Stimulated activated CD4-positive, alpha-beta T cell treated with anti-CD3 and anti-CD28 coated beads, Interleukin-4, amount 100 ng/mL, for 1 hour (primary cell): ENCODE measurements at places on chromosomes 2 and 18.

- DNase-seq: no peak
These were observed 25.7 kb downstream of the MTHFD2 start for GRCh38 chr2:74223941-74224770.

DNA sequence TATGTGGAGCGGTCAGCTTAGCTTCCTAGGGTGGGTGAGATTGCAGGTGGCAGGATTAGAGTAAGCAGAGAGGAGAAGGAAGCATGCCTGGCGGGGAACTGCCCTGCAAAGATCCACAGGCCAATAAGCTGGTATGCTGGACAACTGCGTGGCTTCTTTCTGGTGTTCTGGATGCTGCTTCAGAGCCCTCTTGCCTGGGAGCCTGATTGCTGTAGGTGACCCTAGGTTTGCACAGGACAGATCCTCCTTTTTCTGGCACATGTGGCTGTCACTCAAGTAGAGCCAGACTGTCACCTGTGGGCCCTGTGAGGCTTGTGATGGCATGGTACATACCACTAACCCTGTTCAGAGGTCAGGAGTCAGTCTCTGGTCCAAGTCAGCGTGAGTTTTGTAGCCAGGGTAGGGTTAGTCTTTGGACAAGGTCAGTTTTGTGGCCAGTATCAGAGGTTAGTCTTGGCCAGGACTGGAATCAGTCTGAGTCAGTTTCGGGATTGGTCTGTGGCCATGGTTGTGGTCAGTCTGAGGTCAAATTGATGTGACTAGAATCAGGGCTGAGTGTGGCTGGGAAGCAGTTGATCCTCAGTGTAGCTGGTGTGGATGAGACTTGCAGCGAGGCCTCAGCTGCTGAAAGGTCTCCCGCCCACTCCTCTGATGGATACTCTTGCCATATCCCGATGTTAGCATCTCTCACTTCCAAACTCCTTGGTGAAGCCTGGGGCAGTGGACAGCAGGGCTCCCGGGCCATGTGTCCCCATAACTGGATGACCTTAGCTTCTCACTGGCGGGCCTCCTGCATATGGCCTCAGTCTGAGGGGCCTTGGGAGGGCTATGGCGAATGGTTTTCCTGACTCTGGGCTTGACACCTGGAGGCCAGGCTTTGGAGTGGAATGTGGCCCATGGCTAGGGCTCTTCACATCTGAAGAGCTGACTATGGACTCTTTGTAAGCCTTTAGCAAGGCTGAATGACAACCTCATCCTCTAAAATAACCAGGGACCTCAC is 260.5 kb downstream of the DYSF start:
- DNase-seq: no peak

DNA sequence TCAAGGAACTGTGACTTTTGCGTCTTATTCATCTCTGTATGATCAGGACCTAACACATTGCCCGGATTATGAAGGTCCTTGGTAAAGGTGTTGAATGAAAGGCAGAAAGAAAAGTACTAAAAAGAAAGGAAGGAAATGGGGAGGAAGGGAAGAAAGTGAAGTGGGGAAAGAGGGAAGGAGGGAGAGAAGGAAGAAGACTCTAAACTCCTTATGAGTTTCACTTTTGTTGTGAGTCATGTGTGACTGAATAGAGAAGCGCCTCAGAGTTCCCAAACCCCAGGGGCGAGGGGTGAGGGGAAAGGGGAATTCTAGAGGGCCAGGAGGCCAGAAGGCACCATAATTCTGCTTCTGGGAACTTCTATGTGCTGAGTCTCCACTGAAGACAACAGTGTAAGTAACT is 30.9 kb upstream of the OSBPL6 start:
- DNase-seq: no peak

GRCh38 chr18:35029770-35030169 is 11.4 kb upstream of the MAPRE2 start:
- no peak for DNase-seq

DNA sequence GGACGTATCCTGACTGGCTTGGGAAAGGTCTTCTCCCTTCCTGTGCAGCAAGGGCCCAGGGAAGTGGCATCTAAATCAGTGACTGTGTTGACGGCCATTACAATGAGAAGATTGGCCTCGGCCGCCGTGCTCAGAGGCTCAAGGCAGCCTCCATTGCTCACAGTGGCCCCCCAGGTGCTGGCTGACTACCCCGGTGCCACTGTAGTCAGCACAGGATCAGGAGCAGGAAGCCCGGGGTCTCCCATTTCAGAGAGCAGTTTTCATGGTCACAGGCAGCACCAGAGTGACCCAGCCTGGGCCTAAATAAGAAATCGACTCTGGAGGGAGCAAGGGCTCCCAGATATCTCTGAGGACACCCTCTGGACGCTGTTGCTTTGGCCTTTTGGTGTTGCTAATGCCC is 219.4 kb upstream of the ARL4C start:
- DNase-seq: no peak

DNA sequence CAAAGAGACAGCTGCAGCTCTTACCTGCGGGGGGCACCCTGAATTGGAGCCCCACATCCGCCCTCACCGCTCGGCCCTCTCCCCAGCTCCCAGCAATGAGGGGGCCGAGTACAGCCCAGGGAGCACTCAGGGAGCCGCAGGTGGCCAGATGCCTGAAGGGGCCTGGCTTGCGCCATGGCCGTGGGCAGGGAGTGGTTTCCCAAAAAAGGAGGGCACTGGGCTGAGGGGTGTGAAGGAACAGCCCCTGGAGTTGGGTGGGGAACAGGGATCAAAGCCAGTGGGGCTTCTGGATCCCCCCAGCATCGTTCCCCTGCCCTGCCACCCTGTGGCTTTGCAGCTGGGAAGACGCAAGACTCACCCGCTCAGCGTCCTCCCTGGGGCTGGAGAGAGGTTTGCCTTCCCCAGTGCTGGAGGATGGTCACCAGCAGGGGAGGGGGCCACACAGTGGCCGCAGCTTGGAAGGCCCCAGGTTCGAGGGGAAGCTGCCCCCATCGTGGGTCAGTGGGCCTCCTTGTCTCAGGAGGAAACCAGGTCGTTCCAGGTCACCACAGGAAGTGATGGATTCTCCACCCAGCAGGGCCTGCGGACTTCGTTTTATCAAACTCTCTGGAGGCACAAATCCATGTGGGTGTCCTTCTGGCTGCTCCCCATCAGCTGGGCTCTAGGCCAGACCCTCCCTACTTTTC is 68.2 kb upstream of the HPCAL1 start:
- DNase-seq: no peak

DNA sequence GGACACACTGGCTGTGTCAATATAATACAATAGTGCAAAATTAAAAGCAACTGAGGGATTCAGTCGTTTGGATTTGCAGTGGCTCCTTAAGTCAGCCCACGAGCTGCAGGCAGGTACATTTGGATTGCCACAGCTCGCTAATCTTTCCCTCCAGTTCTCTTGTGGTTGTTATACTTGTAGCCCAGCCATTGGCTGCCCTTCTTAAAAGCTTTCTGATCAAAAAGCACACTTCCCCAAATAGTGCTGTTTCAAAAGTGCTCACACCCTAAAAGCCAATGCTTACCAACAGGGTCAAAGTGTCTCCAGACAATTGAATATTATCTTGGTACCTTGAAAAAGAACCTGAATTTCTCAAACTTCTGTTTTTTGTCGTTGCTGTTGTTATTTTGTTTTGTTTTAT is 404.7 kb upstream of the FAM98A start:
- no peak for DNase-seq

DNA sequence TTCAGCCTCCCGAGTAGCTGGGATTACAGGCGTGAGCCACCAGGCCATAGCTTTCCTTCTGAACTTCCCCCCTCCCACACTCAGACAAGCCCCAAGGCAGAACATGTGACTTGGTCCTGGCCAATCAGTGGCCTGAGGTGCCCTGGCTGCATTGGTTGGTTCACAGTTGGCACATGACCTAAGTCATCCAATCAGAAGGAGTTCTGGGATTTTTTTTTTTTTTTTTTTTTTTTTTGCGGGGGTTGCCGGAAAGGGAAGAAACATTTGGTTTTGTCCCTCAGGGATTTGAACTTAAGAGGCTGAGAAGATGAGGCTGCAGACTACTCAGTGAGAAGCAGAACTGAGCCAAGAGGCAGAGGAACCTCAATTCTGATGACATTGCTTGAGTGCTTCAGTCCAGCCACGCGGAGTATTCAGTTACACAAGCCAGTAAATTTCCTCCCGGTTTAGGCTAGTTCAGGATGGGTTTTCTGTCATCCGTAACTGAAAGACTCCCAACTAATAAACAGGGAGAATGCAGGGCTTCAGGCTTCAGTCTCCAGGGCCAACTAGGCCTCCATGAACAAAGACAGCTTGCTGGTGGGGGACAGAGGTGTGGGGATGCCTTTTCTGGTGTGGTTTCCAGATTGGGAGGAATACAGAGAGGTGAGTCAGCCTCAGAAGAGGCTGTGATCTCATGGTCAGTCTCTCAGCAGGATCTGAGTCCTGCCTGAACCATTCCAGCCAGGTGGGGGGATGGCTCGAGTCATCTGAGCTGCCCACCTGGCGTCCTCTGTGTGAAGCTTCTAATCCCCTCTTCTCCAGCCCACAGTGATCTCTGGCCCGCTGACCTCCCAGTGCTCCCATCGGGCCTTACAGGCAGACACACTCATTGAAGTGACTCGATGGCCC is 9.2 kb downstream of the PTMA start:
- DNase-seq: peak; percentile 20

DNA sequence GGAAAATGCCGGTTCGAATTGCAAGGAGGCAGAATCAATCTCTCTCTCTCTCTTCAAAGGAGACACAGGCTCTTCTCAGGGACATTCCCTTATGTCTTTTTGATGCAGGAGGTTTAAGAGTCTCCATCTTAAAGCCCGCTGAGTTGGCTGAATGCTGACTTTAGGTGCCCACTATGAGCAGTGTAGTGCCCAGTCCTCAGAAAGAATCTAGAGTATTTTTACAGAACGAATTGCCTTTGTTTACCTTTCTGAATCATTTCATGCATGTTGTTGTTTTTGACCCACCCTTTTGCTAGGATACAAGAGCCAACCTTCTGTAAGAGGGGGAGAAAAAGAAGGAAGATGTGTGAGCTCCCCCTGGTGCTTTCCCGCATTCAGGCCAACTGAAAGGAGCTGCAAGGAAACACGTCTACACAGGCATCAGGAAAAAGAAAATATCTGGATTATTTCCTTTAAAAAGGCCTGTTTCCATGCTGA is 193.5 kb upstream of the TCF4 start:
- no peak for DNase-seq

DNA sequence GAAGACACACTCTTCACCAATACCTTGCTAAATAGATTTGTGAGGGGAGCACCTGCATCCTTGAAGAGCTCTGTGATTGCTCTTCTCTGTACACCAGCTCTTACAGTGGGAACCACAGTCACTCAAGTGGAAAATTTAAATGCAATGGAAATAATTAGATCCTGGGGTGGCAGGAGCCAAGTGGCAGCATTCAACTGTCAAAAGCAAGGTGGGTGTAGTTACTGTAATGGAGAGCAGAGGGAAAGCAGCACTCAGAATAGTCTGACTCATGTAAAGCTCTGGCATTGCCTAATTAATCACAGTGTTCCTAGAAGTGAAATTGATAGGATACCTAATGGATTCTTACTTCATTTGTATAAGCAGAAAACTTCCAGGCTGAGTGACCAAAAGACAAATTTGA is 245.8 kb downstream of the KCNE4 start:
- no peak for DNase-seq

GRCh38 chr2:1590596-1591460 is 153.5 kb downstream of the PXDN start:
- DNase-seq: no peak

- no peak for DNase-seq
These were observed 15.9 kb upstream of the ARMC9 start for GRCh38 chr2:231182513-231182899.

GRCh38 chr18:31072175-31072574 is 29.6 kb upstream of the DSC3 start:
- no peak for DNase-seq

- DNase-seq: no peak
These were observed 42.4 kb upstream of the BIN1 start for GRCh38 chr2:127149384-127149783.

- DNase-seq: no peak
These were observed 31.8 kb upstream of the GCC2 start for GRCh38 chr2:108417254-108417653.

DNA sequence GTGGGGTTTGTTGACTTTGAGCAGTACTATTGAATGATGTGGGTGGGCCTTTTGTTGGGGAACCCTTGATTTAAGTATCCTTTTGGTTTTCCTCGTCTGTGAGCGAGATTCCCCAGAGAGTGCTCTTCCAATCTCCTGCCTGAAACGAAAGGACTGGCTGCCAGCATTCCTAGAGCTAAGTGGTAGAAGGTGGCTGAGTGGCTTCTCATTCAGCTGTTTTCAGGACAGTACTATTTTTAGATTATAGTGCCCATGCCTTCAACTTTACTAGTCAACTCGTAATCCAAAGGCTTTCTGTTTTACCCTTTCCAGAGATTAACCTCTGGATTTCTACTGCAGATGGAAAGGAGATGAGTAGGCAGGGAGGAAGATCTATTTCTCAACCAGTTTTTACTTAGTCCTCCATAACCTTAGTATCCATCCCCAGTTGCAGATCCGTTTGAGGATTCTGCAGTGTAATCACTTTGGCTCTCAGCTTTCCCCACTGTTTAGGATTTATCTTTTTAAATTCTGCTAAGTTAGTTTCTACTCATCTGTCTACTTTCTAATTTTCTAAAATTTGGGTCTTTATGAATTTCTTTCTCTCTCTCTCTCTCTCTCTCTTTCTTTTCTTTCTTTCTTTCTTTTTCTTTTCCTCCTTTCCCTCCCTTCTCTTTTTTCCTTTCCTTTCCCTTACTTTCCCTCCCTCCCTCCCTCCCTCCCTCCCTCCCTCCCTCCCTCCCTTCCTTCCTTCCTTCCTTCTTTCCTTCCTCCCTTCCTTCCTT is 9.2 kb downstream of the SLC4A1AP start:
- no peak for DNase-seq

DNA sequence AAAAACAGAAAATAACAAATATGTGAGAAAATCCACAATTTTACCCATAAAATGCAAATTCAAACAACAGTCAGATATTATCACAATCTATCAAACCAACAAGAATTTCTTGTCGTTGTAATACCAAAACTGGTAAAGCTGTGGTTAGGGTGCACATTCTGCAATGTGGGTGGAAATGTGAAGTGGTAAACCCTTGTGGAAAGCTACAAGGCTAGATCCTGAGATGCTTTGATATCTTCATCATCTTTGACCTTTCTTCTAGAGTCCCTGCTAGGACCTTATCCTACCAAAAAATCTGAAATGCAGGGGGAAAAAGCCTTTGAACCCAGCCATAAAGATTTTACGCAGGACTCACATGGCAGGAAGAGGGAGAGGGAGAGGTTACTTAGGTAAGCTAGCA is 17.2 kb upstream of the ATG16L1 start:
- no peak for DNase-seq

DNA sequence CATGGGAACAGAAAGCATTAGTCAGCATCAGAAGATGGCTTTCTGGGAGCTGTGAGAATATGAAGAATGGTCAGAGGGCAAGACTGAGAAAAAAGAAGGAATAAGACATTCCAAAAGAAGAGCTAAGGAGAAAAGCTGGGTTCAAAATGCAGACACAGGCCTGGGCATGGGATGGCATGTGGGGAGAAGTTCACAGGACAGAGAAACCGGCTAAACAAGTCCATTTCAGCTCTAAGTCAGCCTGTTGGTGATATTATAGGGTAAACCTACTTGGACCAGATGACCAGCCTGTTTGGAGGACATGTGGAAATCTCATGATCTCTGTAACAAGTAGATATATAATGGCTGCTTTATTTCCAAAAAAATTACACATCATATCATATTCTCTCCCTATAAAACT is 91.7 kb upstream of the MEIS1 start:
- DNase-seq: no peak

GRCh38 chr18:51151568-51152511 is 45.6 kb downstream of the MEX3C start:
- peak; percentile 76 for DNase-seq

- no peak for DNase-seq
These were observed 896.4 kb downstream of the TDRD15 start for GRCh38 chr2:22020091-22020742.

GRCh38 chr2:62343206-62343605 is 147.3 kb downstream of the B3GNT2 start:
- DNase-seq: no peak
